Mesothelial cell of epicardium (in vitro differentiated cells): ENCODE measurements at places on chromosomes 2 and 18. TPM values are rescaled to one million over a fixed set of nuclear protein-coding genes. Genes with fewer than 3 reads are reported as not detected.

DNA sequence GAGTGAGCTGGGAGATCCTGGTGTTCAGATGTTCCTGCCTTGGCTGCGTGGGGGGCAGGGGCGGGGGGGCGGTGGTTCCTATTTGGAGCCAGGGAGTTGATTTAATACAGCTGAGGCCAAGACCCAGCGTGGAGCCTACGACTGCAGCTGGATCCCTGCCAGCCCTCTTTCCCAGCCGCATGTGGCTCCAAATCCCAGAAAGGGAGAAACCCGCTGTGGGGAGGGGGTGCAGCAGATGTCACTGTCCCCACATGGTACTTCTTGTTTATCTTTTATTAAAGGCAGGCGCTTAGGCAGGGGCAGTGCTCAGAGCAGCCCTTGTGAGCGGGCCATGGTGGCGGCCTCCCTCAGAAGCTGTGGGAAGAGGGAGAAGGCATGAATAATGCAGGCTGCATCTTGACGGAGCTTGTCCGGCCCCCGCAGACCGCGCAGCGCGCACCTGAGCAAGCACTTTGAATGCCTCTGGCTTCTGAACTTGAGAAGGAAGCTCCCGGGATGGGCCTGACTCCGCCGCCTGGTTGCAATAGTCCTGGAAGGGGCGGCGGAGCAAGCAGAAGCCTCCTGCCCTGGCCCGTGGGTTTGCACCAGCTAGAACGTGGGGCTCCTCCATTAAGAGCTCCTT is 112.1 kb downstream of the GLI2 start:
- DNase-seq, result no peak

Gene CYS1
- 1.3 to 1.4 TPM (median 1.3 TPM) in 3 replicates for total RNA-seq

GRCh38 chr2:151241224-151241623 is 20.4 kb downstream of the RBM43 start:
- no peak for DNase-seq

Gene ACTG2
- 9.3 to 10.0 TPM (median 9.4 TPM) in 3 replicates for total RNA-seq

DNA sequence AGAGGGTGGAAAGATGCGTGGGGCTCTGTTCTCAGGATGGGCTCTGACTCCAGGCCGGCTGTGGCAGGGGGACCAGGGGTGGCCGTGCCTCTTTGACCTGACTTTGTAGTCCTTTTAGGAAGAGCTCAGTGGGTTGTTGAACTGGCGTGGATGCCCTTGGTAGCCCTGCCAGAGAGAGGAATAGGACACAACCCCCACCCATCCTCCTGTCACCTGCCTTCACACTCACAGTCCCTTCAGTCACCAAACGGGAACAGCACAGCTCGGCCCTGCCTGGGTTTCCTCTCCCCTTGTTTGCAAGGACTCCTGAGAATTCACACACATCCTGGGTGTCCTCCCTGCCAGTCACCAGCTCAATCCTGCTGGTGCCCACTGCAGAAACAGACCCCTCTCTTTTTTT is 20.1 kb upstream of the MRPL33 start:
- DNase-seq, result no peak

Gene IL37
- total RNA-seq, result not detected in 3 replicates

DNA sequence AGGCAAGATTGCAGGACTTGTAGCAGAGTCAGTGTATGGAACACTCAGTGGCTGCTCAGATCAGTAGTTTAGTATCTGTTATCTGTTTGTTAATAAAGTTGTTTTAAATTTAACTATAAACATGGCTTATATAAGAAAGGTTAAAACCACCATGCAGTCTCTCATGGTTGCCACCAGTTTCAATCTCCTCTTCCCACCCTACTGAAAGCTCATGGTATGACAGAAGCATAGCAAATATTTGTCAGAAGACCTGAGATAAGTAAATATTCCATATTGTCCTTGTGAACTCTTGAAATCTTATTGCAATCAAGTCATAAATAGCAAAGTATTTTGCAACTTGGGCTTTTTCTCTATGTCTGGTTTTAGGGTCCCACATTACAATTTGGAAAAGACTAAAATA is 2.1 kb upstream of the COL5A2 start:
- DNase-seq, result no peak

DNA sequence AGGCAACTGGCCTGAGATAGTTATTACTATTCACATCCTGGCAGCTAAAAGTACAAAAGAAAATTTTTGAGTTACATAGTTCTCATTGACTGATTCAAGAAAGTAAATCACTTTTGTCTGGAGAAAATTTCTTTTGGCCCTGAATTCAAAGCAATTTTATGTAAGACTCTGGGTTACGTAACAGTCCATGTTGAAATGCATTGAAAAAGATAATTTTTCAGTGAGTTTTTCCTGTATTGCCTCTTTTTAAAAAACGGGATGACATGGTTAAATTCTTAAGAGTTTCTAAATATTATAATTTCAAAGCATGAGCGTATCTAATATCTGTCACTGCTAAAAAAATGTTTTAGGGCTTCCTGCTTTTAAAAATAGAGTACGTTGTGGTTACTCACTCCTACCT is 72.7 kb downstream of the ANKRD12 start:
- DNase-seq, result no peak

Gene CFAP221
- 3.5 to 4.6 TPM (median 4.5 TPM) in 3 replicates for total RNA-seq

Gene REG1B
- total RNA-seq, result not detected in 3 replicates

- peak; percentile 25 for DNase-seq
These were observed 3.6 kb upstream of the DLX2 start for GRCh38 chr2:172106108-172106961.

Gene RGPD8
- total RNA-seq, result 12.8 to 14.6 TPM (median 13.7 TPM) in 3 replicates

Gene ANKAR
- total RNA-seq, result 13.4 to 14.6 TPM (median 13.9 TPM) in 3 replicates

DNA sequence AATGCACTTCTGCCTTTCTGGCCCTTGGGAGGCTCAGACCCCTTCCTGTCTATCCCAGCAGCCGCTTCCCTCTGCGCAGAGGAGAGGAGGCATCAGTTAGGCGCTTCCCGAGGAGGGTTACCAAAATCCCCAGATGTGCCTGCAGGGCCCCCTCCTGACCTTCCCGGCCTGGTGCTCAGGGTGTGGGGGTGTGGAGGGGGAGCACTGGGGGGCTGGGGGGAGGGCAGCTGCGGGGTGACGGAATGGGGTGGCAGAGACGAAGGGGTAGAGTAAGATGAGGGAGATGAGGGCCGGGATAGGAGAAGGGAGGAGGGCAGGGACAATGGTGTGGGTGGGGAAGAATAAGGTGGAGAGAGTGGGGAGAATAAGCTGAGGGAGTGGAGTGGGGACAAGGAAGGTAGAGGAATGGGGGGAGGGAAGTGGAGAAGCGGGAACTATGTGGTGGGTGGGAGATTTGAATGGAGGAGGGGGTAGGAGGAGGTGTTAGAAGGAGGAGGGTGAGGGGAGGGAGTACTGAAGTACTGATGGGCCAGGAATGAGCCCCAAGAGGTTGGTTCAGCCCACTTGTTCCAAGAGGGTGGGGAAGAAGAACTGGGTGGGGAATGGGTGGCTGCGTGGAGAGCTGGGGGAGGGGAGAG is 6.5 kb upstream of the ZAP70 start:
- no peak for DNase-seq

DNA sequence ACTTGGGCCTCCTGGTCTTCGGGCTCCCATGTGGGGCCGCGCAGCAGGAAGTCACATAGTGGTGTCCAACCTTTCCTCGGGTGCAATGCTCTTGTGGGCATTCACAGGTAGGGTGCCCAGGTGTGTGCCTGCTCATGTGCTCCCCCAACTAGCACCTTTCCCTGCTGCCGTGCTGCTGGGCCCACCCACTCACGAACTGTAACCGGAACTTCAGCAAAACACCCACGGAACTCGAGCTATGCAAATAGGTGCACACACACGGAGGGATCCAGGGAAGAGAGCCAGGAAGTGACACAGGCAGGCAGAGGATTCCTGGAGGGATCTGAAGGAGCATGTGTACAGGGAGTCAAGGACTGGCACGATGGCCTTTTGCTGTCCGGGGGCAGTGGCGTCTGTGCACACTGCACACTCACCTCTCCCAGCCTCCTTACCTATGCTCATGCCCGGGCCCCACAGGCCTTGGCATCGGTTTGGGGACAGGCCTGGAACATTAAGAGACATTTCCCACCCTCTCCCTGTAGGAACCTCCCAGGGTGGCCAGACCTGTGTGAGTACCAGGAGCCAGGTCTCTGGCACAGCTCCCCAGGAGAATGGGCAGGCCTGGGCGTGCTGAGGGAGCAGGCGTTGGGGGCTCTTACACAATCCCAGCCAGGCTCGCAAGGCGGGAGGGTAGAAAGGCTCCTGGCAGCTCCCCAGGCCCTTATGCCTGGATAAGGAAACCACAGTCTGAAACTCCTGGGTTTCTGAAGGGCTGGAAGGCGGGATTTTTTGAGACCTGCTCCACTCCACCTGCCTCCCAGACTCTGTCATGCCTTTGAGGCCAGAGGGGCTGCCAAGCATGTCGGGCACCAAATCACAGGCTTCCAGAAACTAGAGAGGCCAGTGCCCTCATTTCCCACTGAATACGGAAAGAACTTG is 6.6 kb upstream of the PTMA start:
- no peak for DNase-seq

GRCh38 chr18:12394428-12394827 is 13.3 kb upstream of the PRELID3A start:
- DNase-seq, result no peak

DNA sequence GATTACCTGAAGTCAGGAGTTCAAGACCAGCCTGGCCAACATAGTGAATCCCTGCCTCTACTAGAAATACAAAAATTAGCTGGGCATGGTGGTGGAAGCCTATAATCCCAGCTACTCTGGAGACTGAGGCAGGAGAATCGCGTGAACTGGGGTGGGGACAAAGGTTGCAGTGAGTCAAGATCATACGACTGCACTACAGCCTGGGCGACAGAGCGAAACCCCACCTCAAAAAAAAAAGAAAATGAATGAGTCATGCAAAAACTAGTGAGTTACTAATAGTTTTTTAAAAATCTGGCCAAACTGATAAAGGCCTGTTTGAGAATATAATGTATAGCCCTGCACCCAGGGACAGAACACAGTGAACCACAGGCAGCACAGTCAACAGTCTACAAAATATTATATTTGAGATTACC is 17.5 kb downstream of the AFG3L2 start:
- no peak for DNase-seq

GRCh38 chr2:146762786-146763185 is 1082.0 kb upstream of the ACVR2A start:
- DNase-seq, result no peak

GRCh38 chr2:78024996-78025395 is 502.8 kb upstream of the LRRTM4 start:
- DNase-seq, result no peak

DNA sequence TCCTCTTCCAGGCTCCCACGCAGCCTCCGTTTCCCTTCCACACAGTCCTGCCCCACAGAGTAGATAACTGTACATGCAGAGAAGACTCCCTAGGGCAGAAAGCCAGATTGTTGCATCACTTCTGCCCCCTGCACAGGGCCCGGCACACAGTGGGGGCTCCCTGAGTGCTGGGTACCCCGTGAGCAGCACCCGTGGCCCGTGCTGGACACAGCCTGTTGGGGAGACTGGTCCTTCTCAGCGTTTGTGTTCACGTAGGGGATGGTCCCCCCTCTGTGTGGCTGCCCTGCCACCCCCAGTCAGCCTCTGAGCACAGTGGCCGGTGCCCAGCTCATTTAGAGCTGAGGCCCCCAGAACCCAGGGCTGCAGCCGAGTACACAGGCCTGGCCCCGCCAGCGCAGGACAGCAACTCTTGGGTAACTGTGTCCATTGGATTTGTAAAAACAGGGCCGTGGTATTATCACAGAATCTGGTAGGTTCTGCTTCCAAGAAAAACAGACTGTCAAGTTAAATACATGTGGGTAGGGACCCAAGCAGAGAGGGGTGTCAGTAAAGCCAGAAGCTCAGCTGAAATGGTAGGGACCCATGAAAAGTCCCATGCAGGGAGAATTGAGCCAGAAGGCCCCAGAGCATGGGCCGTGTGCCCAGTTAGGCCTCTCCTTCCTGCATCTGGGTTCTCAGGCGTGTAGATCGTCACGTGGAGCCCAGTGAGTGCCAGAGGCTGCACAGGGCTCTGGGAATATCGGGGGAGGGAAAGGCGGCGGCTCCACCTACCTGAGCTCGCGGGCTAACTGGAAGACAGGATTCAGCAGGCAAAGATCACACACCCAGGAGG is 257.3 kb downstream of the ATAD2B start:
- no peak for DNase-seq

Gene TET3
- total RNA-seq, result 39.6 to 42.6 TPM (median 41.2 TPM) in 3 replicates

DNA sequence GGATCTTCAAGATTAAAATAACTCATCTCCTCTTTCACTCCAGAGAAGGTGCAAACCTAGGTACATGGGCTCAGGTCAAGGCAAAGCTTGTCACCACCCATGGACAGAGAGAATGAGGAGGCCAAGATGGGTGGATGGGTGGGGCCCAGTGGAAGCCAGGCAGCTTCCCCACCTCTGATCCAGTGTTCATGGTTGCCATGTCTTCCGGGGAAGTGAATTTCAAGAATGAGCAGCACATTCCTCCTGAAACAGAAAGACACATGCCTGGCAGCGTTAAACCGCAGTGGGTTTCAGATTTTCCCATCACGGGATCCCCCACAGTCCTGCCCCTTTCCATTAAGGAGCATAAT is 301.7 kb downstream of the EIPR1 start:
- no peak for DNase-seq

Gene CDKL4
- total RNA-seq, result 0.60 to 1.5 TPM (median 1.0 TPM) in 3 replicates

GRCh38 chr2:215410932-215411285 is 25.0 kb downstream of the FN1 start:
- no peak for DNase-seq
